ENCODE measurements at places on chromosomes 4 and X.

GRCh38 chrX:1500701-1501624 is 36.0 kb downstream of the P2RY8 start:
- peak; percentile 63 for DNase-seq

- no peak for DNase-seq
These were observed 33.5 kb downstream of the SNX25 start for GRCh38 chr4:185242749-185243533.

DNA sequence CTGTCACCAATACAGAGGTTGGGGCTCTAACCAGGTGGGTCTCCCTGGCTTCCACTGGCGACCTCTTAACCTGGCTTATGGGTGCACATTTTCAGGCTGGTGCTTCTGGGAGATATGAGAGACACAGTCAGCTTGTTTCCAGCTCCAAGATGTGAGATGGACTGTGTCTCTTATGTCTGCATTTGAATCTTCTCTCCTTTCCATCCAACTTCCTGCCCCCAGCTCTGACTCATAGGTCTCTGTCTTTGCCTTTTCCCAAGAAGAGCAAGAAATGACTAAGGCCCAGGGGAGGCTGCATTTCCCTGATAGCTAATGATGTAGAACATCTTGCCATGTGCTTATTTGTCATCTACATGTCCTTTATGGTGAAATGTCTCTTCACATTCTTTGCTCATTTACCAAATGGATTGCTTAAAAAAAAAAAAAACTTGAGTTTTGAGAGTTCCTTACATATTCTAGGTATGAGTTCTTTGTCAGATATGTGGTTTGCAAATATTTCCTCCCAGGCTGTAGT is 3.2 kb upstream of the UXT start:
- DNase-seq, result no peak

DNA sequence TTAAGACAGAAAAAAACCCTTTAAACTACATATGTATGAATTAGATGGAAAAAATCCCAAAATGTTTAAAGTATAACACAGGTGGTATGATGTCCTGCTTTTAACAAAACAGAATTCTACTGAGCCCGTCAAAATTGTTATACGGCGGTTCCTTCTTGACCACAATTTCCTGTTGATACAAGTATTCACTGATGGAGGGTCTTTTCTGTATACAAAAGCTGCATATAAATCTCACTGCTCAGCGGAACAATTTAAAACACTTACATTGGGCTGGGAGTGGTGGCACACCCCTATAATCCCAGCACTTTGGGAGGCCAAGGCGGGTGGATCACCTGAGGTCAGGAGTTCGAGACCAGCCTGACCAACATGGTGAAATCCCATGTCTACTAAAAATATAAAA is 62.4 kb downstream of the RPS6KA3 start:
- DNase-seq, result peak; percentile 10

DNA sequence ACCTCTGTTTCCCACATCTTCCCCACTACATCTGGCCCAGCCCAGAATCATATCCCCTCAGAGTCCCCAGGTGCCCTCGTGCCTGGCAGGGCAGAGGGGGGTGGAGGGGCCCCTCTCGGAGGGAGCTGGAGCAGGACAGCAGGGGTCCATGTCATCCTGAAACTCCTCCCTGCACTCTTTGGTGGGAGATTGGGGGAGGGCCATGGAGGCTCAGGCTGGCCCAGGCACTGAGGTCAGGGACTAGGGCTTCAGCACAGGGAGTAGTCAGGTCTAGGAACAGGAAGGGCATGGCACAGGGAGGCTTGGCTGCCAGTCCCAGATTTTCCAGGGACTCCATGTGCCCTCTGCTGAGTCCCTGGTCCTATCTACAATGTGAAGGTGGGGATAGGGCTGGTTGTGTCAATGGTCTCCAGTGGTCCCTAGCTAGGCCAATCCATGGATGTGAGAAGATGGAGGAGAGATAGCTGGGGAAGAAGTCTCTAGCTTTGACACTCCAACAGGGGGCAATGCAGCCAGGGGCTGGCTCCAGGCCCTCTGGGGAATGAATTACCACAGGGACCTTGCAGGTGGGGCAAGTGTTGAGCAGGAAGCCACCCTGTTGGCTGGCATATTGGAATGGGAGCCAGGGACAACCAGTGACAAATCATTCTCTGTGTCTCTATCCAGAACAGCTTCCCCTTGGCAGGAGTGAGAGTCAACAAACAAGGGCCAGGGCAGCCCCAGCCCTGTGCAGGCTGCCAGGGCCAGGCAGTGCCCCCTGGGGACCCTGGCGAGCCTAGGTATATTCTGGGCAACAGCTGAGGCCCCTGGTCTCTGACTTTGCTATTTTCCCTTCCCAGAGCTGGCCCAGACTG is 154.4 kb downstream of the EFNB1 start:
- no peak for DNase-seq

DNA sequence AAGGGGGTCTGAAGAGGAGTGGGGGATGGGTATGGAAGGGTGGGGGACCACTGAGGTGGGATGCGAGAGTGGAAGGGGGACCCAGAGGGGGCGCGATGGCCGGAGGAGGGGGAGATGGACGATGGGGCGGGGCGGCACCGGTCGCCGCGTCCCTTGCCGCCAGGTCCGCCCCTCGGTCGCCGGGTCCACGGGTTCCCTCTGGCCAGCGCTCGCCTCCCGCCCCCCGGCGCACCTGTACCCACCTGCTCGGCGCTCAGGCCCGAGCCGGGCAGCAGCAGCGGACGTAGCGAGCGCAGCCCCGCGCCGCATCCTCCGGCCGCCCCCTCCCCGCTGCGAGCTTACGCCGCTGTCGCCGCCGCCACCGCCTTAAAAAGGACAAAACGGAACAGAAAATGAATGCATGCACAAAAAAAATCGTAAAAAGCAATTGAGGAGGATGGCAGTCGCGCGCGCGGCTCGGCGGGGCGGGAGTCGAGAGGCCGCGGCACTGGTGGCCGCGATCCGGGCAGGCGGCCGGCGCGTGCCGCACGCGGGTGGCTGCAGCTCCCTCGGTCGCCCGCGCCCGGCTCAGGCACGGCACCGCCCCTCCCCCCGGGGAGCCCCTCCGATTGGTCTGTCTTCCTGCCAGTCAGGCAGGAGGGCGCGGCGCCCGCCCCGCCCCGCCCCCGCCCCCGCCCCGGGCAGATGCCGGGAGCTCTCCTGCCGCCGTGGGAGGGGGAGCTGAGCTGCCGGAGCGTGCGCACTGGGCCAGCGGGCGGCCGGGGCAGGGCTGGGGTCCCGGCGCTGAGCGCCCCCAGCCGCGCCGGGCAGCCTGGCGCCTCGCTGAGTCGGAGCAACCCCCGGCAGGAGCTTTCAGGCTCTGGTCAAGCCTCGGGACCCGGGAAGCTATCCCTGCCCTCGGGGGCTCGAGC is at the start of gene JAKMIP1:
Gene JAKMIP1 (minus strand): TSS at position 539 of the 911 bp plus-strand sequence. CDS start 87,699 bp downstream, outside the sequence.
- peak; percentile 92 for DNase-seq

DNA sequence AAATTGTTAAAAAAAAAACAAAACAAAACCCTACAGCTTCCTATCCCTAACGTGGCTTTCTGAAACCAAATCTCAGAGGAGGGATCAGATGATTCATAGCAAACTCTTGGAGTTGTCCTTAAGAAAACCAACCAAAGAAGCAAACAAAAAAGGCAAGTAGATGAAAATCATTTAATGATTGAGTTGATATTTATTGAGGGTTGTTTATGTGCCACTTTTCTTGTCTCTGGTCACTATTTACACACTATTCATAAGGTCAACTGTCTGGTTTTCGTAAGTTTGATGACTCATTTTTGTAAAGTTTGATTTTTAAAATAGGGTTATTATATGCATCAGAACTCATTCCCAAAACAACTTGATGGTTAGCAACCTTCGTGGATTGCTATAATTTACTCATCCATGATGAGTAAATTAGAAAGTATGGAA is 133.4 kb downstream of the UNC5C start:
- no peak for DNase-seq

GRCh38 chrX:2516623-2517022 is 15.8 kb upstream of the DHRSX start:
- no peak for DNase-seq

DNA sequence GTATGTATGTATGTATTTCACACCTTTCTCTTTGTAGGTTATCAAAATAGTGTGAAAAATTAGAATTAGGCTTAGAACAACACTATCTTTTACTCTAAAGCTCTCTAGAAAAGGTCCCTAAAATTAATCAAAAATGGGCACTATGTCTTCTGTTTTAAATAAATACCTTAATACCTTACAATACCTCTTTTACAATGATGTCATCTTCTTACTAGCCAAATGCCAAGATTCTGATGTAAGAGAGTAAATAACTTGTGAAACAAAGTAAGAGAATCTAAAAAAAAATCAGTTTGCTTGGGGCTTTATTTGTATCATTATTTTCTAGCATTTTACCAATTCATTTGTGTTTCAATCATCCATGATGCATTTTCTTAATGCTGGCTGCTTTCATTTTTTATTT is 402.2 kb upstream of the MAGEB2 start:
- no peak for DNase-seq

GRCh38 chrX:22912616-22913015 is 87.1 kb upstream of the DDX53 start:
- DNase-seq, result no peak

- no peak for DNase-seq
These were observed 7.6 kb downstream of the NEUROG2 start for GRCh38 chr4:112508356-112508755.

DNA sequence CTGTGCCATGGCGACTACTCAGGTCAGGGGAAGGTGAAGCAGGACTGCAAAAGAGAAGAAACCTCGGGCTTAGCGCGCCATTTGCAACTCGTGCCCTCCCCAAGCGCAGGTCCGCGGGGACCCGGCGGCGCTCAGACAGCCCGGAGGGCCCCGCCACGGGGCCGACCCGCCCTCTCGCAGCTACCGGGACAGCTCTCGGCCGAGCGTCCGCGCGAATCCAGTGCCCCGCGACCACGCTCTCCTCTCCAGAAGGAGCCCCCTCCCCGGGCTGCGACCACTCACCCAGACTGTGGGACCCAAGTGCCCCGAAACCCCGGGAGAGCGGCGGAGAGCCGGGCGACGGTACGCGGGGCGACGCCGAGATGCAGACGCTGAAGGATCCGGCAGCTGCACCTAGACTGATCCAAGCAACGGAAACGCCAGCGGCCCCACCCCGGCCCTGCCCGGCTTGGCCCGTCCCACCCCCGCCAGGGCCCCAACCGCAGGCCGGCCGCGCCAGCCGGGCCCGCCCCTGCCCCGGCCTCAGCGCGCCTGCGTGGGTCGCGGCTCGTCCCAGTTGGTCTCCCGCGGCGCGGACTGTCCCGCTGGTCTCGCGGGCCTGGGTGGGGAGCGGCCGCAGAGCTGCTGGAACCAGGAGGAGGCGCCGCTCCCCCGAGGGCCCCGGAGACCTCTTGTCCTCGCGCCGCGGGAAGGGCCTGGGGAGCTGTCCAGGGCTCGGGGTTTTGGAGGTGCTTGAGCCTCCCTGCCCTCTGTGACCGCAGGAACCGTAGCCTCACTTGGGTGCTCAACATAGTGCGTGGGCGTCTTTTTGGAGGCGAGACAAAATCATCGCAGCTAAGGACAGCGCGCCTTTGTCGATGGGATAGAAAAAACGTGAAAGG is at the start of gene ANXA5:
Gene ANXA5 (minus strand): TSS at position 400 of the 881 bp plus-strand sequence. CDS start 391 bp downstream, at position 9.
- peak; percentile 81 for DNase-seq

DNA sequence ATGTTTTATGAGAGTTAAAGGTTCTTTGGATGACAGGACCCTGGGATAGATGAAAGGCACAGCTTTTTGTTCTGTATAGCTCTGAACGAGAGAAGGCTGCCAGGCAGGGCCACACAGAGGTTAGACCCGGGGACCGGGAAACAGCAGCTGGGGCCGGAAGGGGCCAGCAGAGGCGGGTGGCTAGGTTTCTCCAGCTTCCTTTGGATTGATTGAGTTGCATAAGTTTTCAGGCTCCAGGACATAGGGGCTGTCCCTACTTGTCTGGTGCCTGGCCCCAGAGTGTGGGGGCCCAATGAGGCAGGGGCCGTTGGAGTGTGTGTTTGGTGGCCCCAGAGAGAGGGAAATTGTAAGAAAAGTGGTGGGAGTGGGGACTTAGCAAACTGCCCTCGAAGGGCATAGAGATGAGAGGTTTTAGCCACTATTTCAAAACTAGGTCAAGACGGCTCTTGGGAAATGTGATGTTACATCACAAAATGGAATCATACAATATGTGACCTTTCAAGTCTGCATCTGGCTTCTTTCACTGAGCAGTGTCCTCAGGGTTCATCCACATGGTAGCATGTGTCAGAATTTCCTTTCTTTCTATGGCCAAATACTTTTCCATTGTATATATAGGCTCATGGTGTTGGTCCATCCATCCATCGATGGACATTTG is 3.7 kb downstream of the ZFP92 start:
- DNase-seq, result no peak

DNA sequence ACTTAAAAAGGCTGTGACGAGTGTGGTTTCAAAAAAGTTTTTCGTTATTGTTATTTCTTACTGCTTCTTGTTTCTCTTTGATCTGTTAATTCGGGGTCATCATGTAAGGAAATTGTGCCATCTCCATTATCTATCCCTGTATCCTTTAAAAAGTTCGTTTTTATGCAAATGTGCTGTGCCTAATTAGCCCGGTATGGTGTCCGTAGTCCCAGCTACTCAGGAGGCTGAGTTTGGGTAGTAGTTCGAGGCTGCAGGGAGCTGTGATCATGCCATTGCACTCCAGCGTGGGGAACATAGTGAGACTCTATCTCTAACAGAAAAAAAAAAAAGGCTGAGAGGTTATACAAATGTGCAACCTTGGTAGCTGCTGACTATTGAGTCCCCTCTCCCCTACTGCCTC is 45.1 kb downstream of the ARL9 start:
- DNase-seq, result no peak

DNA sequence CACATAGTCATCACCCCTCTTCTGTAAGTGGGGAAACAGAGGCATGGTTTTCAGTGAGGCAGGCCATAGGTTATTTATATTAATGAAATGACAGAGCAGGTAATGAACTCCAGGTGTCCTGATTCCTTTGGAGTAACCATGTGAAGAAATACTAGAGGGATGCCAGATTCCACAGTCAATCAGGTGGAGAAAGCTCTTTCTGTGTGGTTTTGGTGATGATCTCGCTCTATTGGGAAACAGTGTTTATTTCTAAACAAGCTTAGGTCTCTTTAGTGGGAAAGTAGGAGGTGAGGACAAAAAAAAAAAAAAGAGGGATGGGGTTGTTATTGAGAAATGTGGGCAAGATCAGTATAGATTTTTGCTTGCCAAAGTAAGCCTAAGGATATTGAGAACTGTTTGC is 12.2 kb downstream of the DOCK11 start:
- no peak for DNase-seq

GRCh38 chr4:79847411-79847810 is 225.6 kb downstream of the ANTXR2 start:
- DNase-seq, result no peak

GRCh38 chr4:44150091-44150576 is 298.5 kb downstream of the KCTD8 start:
- DNase-seq, result no peak

DNA sequence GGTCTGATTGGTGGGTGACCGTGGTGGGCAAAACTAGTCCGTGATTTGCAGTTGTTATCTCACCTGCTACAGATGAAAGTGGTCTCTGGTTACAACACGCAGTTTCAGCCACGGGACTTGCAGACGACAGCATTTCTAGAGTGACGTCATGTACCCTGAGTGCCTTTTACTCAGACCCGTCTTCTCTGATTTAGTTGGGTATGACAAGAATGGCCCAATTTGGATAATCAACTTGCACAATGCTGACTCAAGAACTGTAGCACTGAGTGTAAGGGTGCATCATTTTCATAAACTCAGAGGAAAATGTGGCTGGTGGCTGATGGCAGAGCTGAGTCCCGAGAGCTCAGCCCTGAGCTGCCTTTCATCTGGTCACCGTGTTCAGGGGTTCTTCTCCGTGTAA is 281.4 kb upstream of the FRG1 start:
- no peak for DNase-seq

- DNase-seq, result no peak
These were observed at the start of gene MAGEA10 for GRCh38 chrX:152138388-152138784. MAGEA10 (minus strand) TSS chrX:152138577; CDS start chrX:152135620, 2,957 bp downstream.

- peak; percentile 37 for DNase-seq
These were observed 1.2 kb downstream of the SLC39A8 start for GRCh38 chr4:102343964-102344519.

Measured in CD4-positive, alpha-beta T cell treated with Interleukin-17A for 1 hour (primary cell).